Left ventricle myocardium inferior (tissue), 1 donor: ENCODE measurements at places on chromosomes 7 and 10. TPM values are rescaled to one million over a fixed set of nuclear protein-coding genes. Genes with fewer than 3 reads are reported as not detected.

Gene NEUROG3
- total RNA-seq: not detected

Gene ADCY1
- 2.8 TPM for total RNA-seq

Gene KCNIP2
- total RNA-seq: 29.2 TPM

Gene PKD1L1
- 1.5 TPM for total RNA-seq

Gene MXI1
- 60.0 TPM for total RNA-seq

Gene C10orf62
- total RNA-seq: 1.5 TPM

Gene DDC
- not detected for total RNA-seq

Gene AP5Z1
- total RNA-seq: 13.4 TPM

Gene LDB3
- 1,542 TPM for total RNA-seq

Gene THAP5
- total RNA-seq: 24.4 TPM

Gene RGS10
- 5.6 TPM for total RNA-seq

Gene AKR1C4
- total RNA-seq: not detected

Gene MALRD1
- total RNA-seq: 0.47 TPM

Gene AFAP1L2
- total RNA-seq: 7.0 TPM

Gene PAX4
- not detected for total RNA-seq

Gene STK32C
- total RNA-seq: 4.4 TPM
